Panc1 (cell line): ENCODE measurements at places on chromosomes 3 and 15. TPM values are rescaled to one million over a fixed set of nuclear protein-coding genes. Genes with fewer than 3 reads are reported as not detected.

Gene TUSC7
- not detected for total RNA-seq

Gene GABRA5
- total RNA-seq: not detected

Gene RTP3
- total RNA-seq: not detected

Gene CYP19A1
- total RNA-seq: not detected

Gene BMF
- total RNA-seq: 7.8 TPM

Gene BLM
- 23.9 TPM for total RNA-seq

Gene TLR9
- total RNA-seq: not detected

Gene COL8A1
- 0.13 TPM for total RNA-seq

Gene BNC1
- total RNA-seq: not detected

Gene SYNPR
- not detected for total RNA-seq

Gene INAFM2
- total RNA-seq: 10.4 TPM

Gene SI
- not detected for total RNA-seq

Gene HES1
- total RNA-seq: 28.5 TPM

Gene WDR93
- total RNA-seq: 0.18 TPM

Gene NEK10
- total RNA-seq: 5.7 TPM

Gene ENTPD3
- not detected for total RNA-seq

Gene MEIS2
- total RNA-seq: 9.3 TPM

Gene CSPG4
- 17.5 TPM for total RNA-seq

Gene GAP43
- not detected for total RNA-seq

Gene AGBL1
- total RNA-seq: not detected

Gene TMC3
- not detected for total RNA-seq

Gene PRTG
- total RNA-seq: 11.4 TPM

Gene SPATA16
- not detected for total RNA-seq

Gene FRMD5
- total RNA-seq: 18.3 TPM

Gene DGKG
- 0.46 TPM for total RNA-seq

Gene GOLGA6L7
- not detected for total RNA-seq

Gene DZIP1L
- 11.1 TPM for total RNA-seq

Gene ABTB1
- 6.9 TPM for total RNA-seq

Gene CRYGS
- total RNA-seq: 2.8 TPM

Gene PAQR5
- 2.0 TPM for total RNA-seq

Gene SLC12A8
- 7.0 TPM for total RNA-seq

Gene CHL1
- total RNA-seq: not detected

Gene LCTL
- not detected for total RNA-seq

Gene SLC2A2
- 0.13 TPM for total RNA-seq

Gene AADACL2
- total RNA-seq: not detected

Gene TM6SF1
- total RNA-seq: 0.69 TPM

Gene CAND2
- 0.13 TPM for total RNA-seq

Gene C2CD4A
- total RNA-seq: 0.15 TPM

Gene LMAN1L
- not detected for total RNA-seq

Gene SPINK8
- total RNA-seq: not detected

Gene KLHL6
- 0.03 TPM for total RNA-seq
